Left lung (tissue), 14 donors: ENCODE measurements at places on chromosomes 7 and 10. TPM values are rescaled to one million over a fixed set of nuclear protein-coding genes. Genes with fewer than 3 reads are reported as not detected.

The SPDYE2 gene
- not detected for total RNA-seq

The NUTM2B gene
- 0.76 TPM for total RNA-seq

The PPIA gene
- total RNA-seq = 1,630 TPM

The MBL2 gene
- total RNA-seq = not detected
